ENCODE measurements at places on chromosomes 7 and 10. TPM values are rescaled to one million over a fixed set of nuclear protein-coding genes. Genes with fewer than 3 reads are reported as not detected.

The TRPV5 gene
- 0.09 TPM for polyA plus RNA-seq

The MLXIPL gene
- polyA plus RNA-seq: 6.0 TPM

The OGDH gene
- 55.1 TPM for polyA plus RNA-seq

The SPDYE6 gene
- polyA plus RNA-seq: 8.6 TPM

The ZNF22 gene
- polyA plus RNA-seq: 72.5 TPM

The RAMP3 gene
- 32.0 TPM for polyA plus RNA-seq

The ADCY1 gene
- polyA plus RNA-seq: 2.2 TPM

The GNGT1 gene
- polyA plus RNA-seq: not detected

The AKR1C8 gene
- polyA plus RNA-seq: not detected

The CRTAC1 gene
- 2.7 TPM for polyA plus RNA-seq

The MICU1 gene
- polyA plus RNA-seq: 50.6 TPM

The SUN1 gene
- polyA plus RNA-seq: 127 TPM

The HOXA4 gene
- 38.7 TPM for polyA plus RNA-seq

The OR6V1 gene
- polyA plus RNA-seq: not detected

The TAS2R4 gene
- 5.2 TPM for polyA plus RNA-seq

The PLPP4 gene
- 0.21 TPM for polyA plus RNA-seq

The ZNF518A gene
- 52.4 TPM for polyA plus RNA-seq

The CRYGN gene
- 0.45 TPM for polyA plus RNA-seq

The FAM25C gene
- polyA plus RNA-seq: not detected

The SPAM1 gene
- polyA plus RNA-seq: not detected

The TRIM74 gene
- polyA plus RNA-seq: 0.99 TPM

The PPP1R17 gene
- not detected for polyA plus RNA-seq

The SPDYE9 gene
- polyA plus RNA-seq: 0.87 TPM

The GBX1 gene
- polyA plus RNA-seq: not detected

The LRMDA gene
- polyA plus RNA-seq: 14.3 TPM

The PDK4 gene
- 20.8 TPM for polyA plus RNA-seq

The PILRA gene
- polyA plus RNA-seq: 4.5 TPM

The RAPGEF5 gene
- polyA plus RNA-seq: 88.7 TPM

The RET gene
- polyA plus RNA-seq: 2.8 TPM

The EPO gene
- 0.18 TPM for polyA plus RNA-seq

The MSMB gene
- not detected for polyA plus RNA-seq

The GPR15LG gene
- polyA plus RNA-seq: 0.15 TPM

The ARHGAP12 gene
- polyA plus RNA-seq: 45.5 TPM

The MPP7 gene
- 14.0 TPM for polyA plus RNA-seq

The TMEM120A gene
- 45.8 TPM for polyA plus RNA-seq

The CALY gene
- polyA plus RNA-seq: not detected

The GIMAP6 gene
- 28.0 TPM for polyA plus RNA-seq

The SPDYE2 gene
- 9.7 TPM for polyA plus RNA-seq

The ZNF727 gene
- 0.35 TPM for polyA plus RNA-seq

The NPSR1 gene
- polyA plus RNA-seq: not detected

The FEZF1 gene
- polyA plus RNA-seq: not detected

The SPACDR gene
- 2.0 TPM for polyA plus RNA-seq

The LHFPL3 gene
- 1.8 TPM for polyA plus RNA-seq

The STAG3 gene
- polyA plus RNA-seq: 24.7 TPM

The TBXAS1 gene
- polyA plus RNA-seq: 7.7 TPM

The GARIN1A gene
- 3.0 TPM for polyA plus RNA-seq

The MSS51 gene
- polyA plus RNA-seq: 3.8 TPM

The TDRD1 gene
- polyA plus RNA-seq: 0.40 TPM
